ENCODE measurements at places on chromosomes 4 and X.

- DNase-seq, result no peak
Measured at GRCh38 chr4:147482281-147482680, 1.4 kb downstream of the EDNRA start.

GRCh38 chrX:10177601-10178000 is 20.8 kb downstream of the CLCN4 start:
- no peak for DNase-seq

GRCh38 chr4:138223231-138223910 is 18.8 kb downstream of the SLC7A11 start:
- DNase-seq, result no peak

DNA sequence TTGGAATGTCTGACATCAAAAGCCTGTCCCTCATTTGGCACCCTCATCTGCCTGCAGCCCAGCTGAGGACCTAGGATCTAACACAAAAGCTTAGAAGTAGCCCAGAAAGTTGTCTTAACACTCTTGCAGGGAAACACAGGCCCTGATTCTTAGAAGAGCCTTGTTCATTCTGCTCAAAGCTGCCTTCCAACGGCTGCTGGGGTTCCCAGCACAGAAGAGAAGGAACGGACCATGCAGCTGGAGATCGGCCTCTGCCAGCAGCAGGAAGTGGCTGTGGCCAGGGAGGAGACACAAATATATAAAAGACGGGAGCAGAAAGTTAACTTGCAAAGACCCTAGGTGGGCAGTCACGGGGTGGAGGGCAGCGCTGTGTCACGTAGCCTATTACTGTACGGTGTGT is 20.4 kb downstream of the PRPS2 start:
- peak; percentile 6 for DNase-seq

GRCh38 chrX:48696909-48697727 is 584 bp downstream of the SUV39H1 start:
- DNase-seq, result no peak

DNA sequence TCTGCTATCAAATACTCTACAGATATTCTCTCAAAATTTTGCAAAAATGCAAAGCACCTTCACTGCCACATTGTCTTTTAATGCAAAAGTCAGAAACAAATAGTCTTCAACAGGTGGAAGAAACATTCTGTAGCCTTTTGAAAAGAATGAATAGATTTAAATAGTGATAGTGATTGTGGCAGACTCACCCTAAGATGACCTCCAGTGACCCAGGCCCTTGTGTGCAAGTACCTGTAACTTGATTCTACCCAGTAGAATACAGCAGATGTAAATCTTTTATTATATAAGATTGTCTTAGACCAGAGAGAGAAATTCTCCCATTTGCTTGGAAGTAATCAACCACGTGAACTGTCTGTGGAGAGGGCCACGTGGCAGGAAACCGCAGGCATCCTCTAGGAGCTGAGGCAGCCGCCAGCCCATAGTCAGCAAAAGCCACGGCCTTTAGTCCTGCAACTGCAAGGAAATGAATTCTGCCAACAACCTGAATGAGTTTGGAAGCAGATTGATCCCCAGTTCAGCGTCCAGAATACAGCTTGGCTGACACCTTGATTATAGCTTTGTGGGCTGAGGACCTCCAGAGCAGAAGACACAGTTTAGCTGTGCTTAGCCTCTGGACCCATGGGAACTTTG is 272.5 kb downstream of the ARHGAP10 start:
- no peak for DNase-seq

GRCh38 chr4:129345609-129346008 is 249.7 kb downstream of the C4orf33 start:
- DNase-seq, result no peak

- DNase-seq, result no peak
Measured at GRCh38 chr4:33831442-33832066, 2412.8 kb downstream of the ARAP2 start.

GRCh38 chr4:932713-933070 is 432 bp downstream of the TMEM175 start:
- DNase-seq, result no peak

- no peak for DNase-seq
Measured at GRCh38 chr4:23333946-23334878, 555.6 kb downstream of the PPARGC1A start.

- no peak for DNase-seq
Measured at GRCh38 chr4:29423836-29424721, 1296.1 kb upstream of the PCDH7 start.

DNA sequence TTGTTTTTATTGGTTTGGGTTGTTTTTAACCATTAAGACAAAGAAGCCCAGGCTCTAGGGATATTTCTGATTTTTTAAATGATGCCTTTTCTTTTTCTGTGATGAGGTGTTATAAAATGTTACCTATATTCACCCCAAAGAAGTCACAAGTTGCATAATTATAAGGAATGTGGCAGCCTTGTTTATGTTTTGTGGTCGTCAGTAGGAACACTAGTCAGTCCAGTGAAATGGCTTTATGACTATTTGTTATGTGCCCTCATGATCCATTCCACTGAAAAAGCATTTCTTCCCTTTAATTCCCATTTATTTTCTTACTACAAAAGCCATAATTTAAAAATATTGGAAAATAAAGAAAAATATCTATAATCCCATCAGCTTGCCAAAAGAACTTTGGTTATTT is 34.4 kb downstream of the CC2D2A start:
- DNase-seq, result no peak

DNA sequence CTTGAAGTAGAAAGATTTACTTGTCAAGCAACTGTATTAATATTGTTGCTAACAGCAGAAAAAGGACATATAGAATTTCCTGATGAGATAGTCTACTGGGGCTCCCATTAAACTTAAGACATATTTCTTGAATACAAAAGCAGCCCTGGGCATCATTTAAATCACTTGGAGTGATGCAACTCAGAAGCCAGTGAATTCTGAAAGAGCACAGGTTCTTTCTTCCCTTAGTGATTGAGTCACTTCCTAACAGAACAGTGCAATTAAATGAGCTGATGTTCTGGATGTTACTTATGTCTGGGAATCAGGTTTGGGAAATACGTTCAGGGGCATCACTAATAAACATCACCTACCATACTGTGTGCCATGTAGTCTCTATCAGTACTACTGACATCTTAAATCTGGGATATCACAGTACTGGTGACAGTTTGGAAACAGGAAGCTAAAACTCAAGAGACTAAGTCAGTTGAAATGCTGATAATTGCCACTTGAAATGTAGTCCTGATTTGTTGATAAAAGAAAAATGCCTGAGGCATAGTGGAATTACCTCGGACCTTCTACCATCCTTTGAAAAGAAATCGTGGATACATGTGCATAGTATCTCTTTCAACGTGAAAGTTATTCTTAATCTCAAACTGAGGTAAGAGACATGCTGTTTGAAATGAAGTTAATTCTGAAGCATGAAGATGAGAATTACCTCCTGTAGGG is 249.2 kb upstream of the GPRIN3 start:
- DNase-seq, result no peak

DNA sequence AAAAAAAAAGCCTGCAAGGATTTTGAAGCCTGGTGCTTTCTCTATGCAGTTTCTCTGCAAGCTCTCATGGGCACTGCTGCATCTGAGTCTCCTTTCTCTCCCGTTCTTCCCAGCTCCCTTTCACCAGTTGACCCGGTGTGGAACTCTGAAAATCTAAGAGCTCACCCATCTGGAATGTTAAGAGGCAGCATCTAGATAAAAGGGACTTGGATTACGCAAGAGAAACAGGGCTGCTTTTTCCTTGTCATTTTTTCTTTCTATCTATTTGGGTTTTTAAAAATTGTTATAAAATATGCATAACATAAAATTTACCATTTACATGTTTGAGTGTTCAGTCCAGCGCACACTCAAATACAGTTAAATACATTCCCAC is 95.2 kb upstream of the RPS6KA3 start:
- no peak for DNase-seq

DNA sequence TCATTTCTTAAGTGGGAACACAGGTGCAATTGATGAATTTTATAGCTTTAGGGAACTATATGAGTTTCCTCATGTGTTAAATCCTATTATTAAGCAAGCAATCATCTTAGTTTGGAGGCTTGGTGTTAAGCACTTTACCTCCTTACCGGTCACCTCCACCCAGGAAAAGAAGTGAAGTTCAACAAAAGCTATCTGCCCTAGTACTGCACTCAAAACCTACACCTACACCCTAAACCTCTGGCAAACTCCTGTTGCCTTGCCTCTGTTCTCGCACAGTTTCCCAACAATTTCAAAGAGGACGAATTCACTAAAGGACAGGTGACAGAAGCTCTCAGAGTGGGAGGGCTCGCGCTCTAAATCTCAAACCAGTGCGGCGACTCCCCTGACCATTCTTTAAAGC is 85.7 kb upstream of the TENT5D start:
- no peak for DNase-seq

DNA sequence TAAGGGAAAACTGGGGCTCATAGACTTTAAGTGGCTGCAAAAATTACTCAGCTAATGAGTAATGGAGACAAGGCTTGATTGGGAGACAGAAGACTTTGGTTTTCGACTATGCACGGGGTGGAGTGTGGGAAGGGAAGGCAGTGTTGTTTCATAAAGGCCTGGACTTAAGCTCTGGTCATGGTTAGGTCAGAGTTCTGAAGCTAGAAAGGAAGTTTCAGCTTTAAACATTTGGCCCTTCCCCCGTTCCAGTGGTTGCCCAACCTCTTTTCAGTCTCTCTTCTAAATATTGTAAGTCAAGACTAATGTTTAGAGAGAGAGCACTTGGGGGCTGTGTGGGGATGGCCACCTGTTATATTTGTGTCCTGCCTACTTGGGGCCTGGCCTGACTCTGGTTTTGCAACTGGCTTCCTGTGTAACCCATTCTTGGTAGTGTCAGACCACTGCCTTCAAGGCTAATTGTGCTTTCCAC is 21.0 kb downstream of the MSN start:
- no peak for DNase-seq

DNA sequence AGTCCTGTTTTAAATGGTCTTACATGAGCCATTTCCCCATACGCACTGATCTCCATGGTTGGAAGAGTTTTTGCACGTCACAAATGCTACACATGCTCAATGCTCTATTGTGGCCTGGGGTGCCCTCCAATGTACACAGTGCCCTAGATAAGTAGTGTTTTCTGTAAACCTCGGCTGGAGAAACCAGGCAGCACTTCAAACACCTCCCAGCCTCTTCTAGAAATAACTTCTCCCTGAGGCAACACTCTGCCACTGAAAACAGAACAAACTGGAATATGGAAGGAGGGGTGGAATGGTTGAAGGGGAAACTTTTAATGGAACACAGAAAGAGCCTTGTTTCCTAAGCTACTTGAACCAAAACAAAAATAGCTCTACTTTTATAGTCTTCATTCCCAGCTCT is 123.9 kb upstream of the CBR4 start:
- no peak for DNase-seq

GRCh38 chr4:47383829-47384427 is 79.6 kb downstream of the COMMD8 start:
- no peak for DNase-seq

GRCh38 chr4:188485906-188486305 is 346.7 kb downstream of the TRIML1 start:
- no peak for DNase-seq

DNA sequence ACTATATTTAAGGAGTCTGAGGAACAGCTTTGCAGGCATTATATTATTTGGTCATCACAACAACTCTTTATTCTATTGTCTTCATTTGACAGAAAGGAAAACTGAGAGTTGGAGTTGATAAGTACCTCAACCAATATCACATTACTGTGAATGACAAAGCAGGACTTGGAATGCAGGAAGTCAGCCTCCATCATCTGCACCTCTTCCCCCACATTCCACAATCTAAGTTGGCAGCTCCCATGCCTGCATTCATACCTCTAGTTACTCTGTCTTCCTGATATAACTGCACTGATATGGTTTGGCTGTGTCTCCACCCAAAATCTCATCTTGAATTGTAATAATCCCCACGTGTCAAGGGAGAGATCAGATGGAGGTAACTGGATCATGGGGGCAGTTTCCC is 356.7 kb downstream of the GALNTL6 start:
- DNase-seq, result no peak

DNA sequence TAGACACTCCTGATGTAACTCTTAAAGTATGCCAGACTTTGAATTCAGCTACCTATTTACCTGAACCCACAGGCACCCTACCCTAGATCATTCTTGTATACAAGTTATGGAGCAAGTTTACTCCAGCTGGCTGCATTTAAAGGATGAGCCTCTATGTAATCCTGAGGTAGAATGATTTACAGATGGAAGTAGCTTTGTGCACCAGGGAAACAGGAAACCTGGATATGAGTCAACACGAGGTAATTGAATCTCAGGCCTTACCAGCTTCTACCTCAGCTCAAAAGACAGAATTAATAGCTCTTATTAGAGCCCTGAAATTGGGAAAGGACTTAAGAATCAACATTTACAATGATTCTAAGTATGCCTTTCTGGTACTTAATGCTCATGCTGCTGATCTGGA is 119.8 kb downstream of the AGTR2 start:
- DNase-seq, result no peak

- DNase-seq, result no peak
Measured at GRCh38 chr4:98423009-98423408, 161.8 kb downstream of the RAP1GDS1 start.

DNA sequence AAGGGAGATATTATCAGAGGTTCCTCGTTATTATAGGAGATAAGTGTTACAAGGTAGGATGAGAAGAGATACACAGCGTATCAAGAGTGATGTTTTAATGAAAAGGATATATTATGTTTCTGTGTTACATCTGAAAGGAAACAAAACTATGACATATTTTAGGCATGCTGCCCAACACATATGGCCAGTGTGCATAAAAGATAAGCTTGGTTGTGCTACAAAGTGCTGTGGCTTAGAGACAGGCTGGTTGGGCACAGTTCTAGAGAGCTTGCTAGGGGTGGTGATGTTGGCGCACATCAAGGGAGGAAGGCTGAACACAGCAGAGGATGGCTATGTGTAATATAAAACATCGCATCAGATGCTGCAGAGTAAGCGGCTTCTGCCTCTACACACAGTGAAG is 42.4 kb downstream of the TRAM1L1 start:
- DNase-seq, result no peak

GRCh38 chrX:134502686-134503085 is 42.7 kb downstream of the HPRT1 start:
- DNase-seq, result no peak

DNA sequence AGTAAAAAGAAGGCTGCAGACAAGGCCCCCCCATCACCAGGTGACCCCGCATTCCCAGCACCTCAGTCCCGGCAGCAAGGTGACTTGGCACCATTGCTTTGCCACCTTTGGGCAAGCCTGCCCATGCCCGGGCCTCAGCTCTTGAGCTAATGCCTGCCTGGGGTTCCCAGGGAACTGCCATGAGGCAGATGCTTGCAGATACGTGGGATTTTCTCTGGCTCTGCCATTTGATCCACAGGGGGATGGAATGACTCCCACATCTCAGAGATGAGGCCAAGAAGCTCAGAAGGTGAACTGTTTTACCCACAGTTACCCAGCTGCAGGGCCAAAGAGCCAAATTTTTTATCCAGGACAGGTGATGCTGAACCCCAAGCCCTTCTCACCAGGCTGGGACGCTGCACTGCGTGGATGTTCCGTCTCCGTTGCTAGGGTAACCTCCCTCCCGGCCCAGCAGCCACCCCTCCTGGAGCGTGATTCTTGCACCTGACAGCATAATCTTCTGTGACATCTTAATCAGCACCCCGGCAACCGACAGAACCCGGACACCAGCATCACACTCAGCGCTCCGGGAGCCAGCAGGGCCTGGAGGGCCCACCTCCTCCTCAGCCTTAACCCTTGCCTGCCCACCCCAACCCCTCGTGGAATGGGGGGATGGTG is 15.7 kb upstream of the MSX1 start:
- DNase-seq, result no peak

GRCh38 chrX:2457289-2458133 is 43.3 kb downstream of the DHRSX start:
- DNase-seq, result no peak

All from occipital lobe (tissue), 3 donors.